Gastroesophageal sphincter (tissue), 4 donors: ENCODE measurements at places on chromosomes 4 and X. TPM values are rescaled to one million over a fixed set of nuclear protein-coding genes. Genes with fewer than 3 reads are reported as not detected.
A peak's percentile ranks its signal among the peaks of the same experiment; 100 is the strongest.

DNA sequence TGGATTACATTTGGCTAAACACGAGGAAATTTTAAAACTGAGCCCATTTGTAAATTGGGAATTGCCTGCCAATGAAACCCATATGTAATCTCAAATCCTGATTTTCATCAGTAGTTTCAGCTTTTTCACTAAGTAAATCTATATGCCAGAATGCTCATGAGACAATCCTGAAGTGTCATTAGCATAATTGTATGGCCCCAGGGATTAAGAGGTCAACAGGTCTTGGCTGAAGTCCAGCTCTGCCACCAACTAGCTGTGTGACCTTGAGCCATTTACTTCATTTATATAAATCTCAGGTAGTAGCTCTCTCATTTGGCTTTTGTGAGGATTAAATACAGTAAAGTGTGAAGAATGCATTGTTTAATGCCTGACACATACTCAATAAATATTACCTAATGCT, 320.5 kb upstream of the EMCN start:
- ATAC-seq: no peak

CFI gene
- 13.3 TPM for total RNA-seq

DNA sequence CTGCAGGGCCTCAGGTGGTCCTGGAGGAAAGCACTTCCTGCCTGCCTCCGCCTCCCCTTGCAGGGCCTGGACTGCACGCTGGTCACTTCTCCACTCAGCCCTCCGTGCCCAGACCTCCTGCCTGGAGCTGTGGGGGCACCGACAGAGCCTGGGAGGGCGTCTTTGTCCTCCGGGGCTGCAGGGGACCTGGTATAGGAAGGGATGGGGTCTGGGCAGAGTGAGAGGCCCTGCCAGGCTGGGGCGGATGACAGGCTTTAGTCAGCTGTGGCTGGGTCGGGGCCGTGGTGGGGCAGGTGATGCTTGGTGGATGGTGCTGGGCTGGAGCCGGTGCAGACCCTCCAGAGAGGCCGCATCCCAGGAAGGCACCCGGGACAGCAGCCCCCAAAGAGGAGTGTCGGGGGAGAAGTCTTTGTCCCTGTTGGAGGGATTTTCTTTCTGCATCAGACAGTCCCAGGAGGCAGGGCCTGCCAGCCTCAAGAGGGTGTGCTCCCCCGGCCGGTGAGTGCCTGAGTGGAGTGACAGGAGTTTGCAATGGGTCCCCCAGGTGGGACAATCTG, 1.3 kb downstream of the DOK7 start:
- ATAC-seq: no peak

DNA sequence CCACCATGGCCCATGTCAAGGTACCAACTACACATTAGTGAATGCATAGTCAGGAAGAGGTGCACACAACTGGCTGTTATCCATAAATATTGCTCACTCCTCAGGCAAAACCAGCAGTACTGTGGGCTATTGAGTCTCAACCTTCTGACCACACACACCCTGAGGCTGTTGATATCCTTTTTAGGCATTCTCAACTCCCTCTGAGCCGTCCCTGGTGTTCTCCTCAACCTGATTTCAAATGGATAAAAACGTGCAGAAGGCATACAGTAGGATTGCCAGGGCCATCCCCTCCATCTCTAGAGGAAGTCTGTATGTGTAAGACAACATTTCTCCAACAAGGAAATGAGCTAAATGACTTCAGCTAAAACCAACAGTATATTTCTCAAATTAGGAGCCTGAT, 98.7 kb upstream of the KLHL13 start:
- ATAC-seq: no peak

DNA sequence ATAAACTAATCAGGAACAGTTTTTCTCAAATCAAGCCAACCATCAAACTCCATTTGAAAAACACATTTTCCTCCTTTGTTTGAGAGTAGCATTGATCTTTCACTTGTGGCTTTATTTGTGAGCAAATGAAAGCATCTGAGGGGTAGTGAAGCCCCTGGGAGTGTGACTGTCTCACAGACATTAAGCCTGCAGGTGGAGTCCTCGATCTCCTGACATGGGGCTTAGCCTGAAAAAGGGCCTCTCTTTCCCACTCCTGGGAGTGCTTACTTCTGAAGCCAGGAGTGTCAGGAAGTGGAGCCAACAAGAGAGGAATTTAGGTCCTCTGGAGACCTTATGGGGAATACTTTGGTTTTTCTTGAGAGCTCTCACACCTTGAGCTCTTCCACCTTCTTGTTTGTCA, 158.2 kb upstream of the SFRP2 start:
- ATAC-seq: no peak

GRCh38 chrX:6384371-6384770, 150.5 kb downstream of the VCX3A start:
- peak; percentile 49 for ATAC-seq

DNA sequence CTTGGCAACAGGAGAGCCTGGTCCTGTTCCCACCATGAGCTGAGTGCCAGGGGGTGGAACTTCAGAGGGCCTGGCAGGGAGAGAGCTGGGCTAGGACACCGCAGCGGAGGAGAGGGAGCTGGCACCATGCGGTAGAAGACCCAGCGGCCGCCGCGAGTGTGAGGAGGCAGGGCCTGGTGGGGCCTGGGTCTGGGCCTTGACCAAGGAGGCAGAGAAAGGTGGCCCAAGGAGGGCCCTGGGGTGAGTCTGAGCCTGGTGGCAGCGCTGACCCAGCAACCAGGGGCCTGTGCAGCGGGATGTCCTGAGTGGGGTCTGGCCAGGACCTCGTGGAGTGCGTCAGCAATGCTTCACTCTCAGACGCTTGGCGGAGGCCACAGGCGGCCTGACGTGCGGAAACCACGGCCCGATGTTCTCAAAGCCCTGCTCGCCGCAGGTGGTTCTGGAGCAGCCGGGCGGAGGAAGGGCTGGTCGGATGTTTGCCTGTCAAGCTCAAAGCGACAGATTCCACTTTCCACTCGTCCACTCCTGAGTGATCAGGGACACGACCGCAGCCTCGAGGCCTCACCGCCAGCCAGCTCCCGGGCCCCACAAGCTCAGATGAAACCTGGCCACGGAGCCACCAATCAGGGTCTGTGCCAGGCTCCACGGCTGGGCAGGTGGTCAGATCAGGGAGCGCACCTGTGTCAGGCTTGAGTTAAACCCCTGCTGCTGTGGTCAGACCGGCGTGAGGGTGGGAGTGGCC, 20.8 kb downstream of the ATP5ME start:
- ATAC-seq: no peak

CNGA1 gene
- 1.8 TPM for total RNA-seq

- ATAC-seq: no peak
These were observed 5.8 kb upstream of the UXT start for GRCh38 chrX:47664737-47665136.

VSIG4 gene
- total RNA-seq: 22.3 TPM

MAP3K15 gene
- not detected for total RNA-seq

DNA sequence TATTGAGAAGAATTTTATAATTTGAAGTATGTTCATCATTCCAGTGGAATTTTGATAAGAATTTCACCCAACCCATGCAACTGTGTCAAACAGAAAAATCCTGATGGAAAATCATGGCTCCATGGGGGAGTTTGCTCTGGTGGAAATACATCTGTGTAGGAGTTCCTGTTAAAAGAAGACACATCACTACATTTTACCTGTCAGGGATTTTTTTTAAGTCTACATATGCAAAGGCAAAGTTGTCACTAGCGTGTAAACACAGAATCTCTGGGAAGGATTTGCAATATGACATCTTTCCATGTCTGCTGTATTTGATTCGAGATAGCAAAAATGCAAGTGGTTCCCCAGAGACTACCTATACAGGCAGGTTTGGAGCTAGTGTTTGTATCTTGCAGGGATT, 581.0 kb downstream of the KCNIP4 start:
- ATAC-seq: no peak
